ENCODE measurements at places on chromosomes 16 and 17. TPM values are rescaled to one million over a fixed set of nuclear protein-coding genes. Genes with fewer than 3 reads are reported as not detected.

CBFA2T3 gene
- not detected for total RNA-seq

CYB5B gene
- 74.2 TPM for total RNA-seq

DNA sequence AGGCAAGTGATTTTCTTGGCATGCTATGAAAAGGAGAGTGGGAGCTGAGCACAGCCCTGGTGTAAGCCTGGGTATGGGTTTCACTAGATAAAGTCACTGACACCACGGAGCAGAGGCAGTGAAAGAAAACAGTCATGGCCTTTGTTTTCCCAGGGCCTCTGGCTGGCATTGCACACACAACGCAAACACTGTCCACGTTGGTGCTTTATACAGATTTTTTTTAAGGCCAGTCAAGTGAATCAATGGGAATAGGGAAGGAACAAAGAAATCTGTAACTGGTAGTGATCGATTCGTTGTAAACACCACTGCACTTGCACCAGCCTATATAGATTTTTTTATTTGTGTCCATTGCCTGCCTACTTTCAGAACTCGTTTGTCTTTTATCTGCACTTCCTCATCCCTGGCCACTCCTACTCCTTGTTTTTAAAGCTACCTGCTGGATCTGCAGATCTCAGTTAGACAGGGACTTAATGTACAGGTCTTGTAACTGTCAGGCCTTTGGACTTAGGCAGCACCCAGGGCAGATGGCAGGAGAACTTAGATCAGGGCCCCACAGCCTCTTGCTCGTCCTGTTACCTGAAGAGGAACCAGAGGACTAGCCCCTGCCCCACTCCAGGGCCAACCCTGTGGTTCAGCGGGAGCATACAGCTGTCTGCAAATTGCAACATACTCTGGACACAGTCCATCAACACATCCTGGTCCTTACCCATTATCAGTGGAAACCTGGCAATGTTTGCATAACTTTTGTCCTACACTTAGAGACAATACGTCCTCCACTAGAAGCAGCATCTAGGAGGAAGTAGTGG lies 10.6 kb upstream of the TMIGD1 start:
- DNase-seq = no peak

PIRT gene
- not detected for total RNA-seq

CDRT4 gene
- total RNA-seq = 10.1 TPM

ARL4D gene
- total RNA-seq = 17.2 TPM

- DNase-seq = no peak
Measured at GRCh38 chr16:89880477-89881367, 7.3 kb downstream of the TCF25 start.

GRCh38 chr17:79891113-79891730 lies 52.0 kb upstream of the CBX4 start:
- DNase-seq = no peak
